ENCODE measurements at places on chromosomes 12 and 14.

- no peak for DNase-seq
Observed at GRCh38 chr12:45560689-45561088, 168.8 kb upstream of the ARID2 start.

GRCh38 chr14:37858733-37859132 lies 263.3 kb downstream of the TTC6 start:
- DNase-seq = no peak

DNA sequence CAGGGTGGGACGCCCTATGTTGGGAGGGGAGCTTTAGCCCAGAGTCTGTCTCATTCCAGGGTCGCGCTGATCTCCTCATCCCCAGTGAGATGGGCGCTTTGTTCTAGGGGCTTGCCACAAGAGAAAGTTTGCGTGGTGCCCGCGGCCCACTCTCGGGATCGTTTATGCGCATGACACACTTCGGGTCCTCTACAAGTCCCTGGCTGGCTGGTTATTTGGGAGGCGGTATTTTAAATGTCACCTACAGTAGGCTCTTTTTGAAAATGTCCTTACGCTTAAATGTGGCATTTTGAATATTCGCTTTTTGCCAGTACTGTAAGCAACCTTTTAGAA lies 541 bp downstream of the GOLT1B start:
- peak; percentile 4 for DNase-seq

GRCh38 chr12:100199023-100199346 lies 1.6 kb upstream of the ACTR6 start:
- no peak for DNase-seq

GRCh38 chr14:27727251-27727770 lies 1039.3 kb upstream of the FOXG1 start:
- no peak for DNase-seq

- DNase-seq = no peak
Observed at GRCh38 chr12:67617629-67618028, 30.9 kb upstream of the DYRK2 start.

DNA sequence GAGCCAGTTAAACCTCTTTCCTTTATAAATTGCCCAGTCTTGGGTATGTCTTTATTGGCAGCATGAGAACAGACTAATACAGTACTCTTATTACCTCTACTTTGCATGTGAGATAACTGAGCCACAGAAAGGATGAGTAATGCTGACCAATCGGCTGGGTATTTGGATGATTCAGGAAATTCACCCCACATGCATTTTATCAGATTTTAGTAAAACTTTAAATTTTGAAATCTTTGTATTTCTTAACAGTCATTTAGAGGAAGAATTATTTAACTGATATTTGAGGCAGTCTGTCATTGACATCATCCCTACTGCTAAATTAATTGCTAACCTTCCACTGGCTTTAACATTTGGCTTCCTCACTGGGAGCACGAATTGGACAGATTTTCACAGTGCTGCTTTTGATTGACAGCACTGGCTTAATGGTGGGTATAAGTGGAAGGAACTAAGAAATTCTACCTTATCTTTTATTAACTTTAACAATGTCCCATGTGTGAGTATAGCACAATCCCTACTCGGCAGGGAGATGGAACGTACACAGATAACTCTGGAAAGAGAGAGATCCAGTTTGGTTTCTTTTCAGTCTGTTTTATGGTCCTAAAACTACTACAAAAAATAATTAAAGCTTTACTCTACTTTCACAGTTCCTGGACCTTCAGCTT lies 261.0 kb downstream of the DACT1 start:
- no peak for DNase-seq

- DNase-seq = no peak
Observed at GRCh38 chr12:64965920-64966319, 141.5 kb downstream of the TBC1D30 start.

GRCh38 chr12:3833670-3834310 lies 39.4 kb downstream of the PARP11 start:
- DNase-seq = no peak

- DNase-seq = no peak
Observed at GRCh38 chr12:51238037-51238509, 553 bp upstream of the DAZAP2 start.

DNA sequence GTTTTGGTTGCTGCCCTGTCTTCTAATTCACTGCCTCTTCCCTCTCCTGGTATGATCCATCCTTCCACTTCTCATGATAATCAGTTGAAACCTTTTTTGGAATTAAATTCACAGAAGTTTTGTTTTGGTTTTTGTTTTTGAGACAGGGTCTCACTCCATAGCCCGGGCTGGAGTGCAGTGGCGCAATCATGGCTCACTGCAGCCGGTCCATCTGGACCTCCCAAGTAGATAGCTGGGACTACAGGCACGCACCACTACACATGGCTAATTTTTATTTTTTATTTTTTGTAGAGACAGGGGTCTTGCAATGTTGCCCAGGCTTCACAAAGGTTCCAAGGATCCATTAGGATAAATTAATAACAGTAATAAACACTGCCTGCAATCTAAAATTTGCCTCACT lies 164.3 kb downstream of the PRKCH start:
- DNase-seq = no peak

- DNase-seq = no peak
Observed at GRCh38 chr14:90495357-90496276, 98.8 kb downstream of the CALM1 start.

DNA sequence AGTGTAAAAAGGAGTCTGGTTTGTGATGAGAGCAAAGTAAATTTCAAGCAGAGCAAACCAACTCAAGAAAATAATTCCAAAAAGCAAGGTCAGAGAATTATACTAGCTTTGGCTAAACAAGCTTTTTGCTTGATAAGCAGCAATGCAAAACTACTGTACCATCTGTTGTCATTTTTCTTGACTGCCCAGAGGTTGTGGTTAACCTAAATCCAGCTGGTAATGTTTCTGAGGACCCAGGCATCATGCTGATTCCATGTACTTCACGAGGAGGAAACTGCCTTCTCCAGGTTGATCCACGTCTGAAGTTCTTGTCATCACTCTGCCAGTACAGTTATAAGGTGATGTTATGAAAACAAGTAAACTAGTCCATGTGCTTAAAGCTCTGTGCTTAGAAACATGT lies 185.2 kb downstream of the ACSS3 start:
- DNase-seq = no peak

GRCh38 chr12:120994059-120994458 lies 15.7 kb downstream of the HNF1A start:
- DNase-seq = no peak

DNA sequence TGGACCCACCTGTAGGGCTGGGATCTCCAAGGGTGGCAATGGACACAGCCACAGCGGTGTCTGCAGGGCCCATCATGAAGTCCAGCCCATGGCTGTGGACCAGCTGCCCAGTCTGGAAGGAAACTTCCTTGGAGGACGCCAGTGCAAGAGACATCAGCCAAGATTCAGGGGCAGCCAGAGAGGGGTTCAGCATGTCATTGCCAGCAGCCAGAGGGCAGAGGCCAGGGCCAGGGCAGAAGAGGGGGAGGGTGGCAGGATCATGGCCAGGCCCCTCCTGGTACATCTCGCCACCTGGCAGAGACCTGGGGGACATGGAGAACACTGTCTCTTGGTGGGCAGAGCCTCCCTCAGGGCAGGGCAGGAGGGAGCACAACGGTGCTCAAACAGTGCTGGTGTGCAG lies 10.2 kb downstream of the ANHX start:
- DNase-seq = no peak

DNA sequence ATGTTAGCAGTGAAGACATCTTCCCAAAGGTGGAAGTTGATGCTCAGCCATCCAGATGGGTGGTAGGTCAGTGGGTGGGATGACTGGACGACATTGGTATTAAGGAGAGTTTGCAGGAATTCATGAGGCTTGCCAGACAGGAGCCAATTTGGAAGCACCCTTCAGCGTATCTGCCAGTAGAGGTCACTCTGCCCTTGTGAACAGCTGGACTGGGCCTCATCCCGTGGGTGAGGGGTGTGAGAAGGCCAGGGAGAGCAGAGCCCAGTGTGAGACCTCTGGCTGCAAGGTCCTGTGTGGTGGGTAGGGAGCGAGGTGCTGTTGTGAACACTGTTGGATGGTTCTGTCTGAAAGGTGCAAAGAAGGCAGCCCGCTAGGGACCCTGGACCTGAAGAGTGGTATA lies 37.7 kb downstream of the SLC5A8 start:
- DNase-seq = no peak

DNA sequence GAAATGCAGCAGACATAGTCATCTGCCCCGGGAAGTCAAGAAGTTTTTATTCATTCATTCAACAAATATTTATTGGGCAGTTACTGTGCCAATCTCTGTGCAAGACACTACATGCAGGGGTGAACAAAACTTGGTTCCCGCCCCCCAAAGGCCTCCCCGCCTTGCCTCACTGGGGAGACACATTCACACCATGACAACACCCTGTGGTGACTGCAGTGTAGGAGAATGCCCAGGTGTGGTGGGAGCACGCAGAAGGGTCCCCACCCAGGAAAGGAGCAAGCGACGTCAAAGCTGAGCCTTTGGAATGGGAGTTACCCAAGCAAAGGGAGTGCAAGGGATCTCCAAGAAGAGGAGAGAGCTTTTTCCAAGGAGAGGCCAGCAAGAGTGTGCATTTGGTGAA lies 1.6 kb upstream of the AQP6 start:
- DNase-seq = no peak

DNA sequence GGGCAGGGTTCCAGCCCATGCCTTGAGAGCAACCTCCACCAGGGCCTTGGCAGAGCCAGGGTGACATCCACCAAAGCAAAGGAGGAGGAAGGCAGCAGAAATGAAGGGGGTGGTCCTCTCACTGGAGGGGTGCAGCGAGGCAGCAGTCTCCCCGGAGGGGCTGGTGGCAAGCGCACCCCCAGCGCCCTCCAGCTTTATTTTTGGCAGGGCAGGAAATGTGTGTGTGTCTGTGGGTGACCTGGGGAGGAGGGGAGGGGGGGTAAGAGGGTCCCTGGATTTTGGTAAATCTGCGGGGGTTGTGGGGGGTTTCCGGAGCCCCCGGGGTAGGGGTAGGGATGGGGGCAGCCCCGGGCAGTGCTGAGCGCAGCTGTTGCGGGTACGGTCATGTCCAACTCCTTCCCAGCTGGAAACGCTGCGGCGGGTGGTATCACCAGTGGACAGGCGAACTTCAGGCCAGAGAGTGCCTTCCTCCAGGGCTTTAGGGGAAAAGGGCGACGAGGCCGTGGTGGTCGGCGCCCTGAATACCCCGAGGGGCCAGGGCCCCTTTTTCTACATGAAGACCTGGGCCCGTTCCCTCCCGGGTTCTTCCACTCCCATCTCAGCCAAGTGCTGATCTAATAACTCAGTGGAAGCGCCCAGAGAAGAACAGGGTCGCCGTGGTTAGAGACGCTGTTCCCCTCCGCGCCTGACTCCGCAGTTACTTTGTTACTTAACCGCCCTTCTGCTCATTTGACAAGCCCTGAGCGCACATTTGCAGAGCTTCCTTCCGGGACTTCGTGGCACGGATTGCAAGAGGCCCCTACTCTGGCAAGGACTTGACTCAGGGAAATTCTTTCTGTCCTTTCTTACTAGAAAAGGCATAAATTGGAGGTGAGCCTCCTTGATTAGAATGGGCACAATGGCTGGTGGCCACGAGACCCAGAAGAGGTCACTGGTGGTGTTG lies 55.2 kb downstream of the FOS start:
- DNase-seq = peak; percentile 7

DNA sequence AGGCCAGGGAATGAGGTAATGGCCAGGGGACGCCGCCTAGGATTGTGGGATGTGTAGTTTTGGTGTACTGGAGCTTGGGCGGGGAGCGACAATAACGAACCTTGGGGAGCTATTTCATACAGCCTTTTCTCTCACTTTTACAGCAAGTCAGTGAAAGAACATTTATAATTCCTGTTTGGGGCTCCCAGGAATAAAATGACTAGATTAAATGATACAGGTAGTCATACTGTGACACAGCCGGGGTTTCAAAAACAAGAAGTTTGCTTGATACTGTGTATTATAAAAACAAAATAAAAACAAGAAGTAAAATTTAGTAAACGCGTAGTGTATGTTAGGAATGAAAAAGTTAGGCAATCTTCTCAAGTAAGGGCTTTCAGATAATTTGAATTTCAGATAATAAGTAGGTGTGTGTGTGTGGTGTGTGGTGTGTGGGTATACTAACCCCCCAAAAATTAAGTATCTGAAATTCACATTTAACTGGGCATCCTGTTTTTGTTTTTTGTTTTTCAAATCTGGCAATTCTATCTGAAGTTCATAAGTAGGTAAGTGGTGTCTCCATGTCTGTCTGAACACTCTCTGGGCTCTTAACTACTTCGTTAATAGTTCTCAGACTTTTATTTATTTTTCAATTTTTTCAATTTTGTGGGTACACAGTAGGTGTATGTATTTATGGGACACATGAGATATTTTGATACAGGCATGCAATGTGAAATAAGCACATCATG lies 458 bp upstream of the DCTN2 start:
- no peak for DNase-seq

DNA sequence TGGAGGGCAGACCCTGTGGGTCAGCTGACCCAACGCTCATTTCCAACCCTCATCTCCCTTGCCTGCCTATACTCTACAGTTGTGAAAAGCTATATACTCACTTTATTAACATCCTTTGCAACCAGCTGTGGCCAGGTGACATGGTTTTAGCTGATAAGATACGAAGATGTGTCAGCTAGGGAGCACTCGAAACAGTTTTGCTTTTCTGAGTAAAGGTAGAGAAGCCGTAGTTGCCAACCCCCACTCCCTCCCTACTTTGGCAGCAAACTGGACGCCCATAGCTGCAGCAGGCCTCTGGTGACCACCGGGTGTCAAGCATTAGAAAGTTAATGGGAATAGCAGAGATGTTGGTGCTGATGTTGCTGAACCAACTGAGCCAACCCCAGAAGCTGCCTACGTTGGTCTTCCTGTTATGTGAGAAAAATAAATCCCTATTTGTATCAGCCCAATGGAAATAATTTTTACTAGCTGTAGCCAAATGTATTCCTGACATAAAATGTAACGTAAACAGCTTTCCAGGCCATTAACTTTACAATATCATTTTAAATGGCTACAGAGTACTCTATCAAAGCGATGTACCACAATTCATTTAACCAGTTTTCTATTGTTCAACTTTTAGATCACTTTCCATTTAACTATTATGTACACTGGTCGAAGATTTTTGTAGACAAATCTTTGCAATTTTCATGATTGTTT lies 98.5 kb upstream of the TMCC3 start:
- DNase-seq = no peak

DNA sequence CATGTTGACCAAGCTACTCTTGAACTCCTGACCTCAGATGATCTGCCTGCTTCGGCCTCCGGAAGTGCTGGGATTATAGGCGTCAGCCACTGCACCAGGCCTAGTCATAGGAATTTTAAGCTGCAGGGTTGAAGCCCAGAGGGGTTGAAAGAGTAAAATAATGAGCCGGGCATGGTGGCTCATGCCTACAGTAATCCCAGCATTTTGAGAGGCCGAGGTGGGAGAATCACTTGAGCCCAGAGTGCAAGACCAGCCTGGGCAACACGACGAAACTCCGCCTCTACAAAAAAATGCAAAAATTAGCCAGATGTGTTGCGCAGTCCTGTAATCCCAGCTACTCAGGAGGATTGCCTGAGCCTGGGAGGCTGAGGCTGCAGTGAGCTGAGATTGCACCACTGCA lies 69.6 kb downstream of the GALNT8 start:
- DNase-seq = no peak

- DNase-seq = no peak
Observed at GRCh38 chr12:39239490-39240486, 203.1 kb downstream of the KIF21A start.

- no peak for DNase-seq
Observed at GRCh38 chr14:32230695-32231280, 27.7 kb upstream of the RNU6-8 start.
